ENCODE measurements at places on chromosomes 4 and X. TPM values are rescaled to one million over a fixed set of nuclear protein-coding genes. Genes with fewer than 3 reads are reported as not detected.

DNA sequence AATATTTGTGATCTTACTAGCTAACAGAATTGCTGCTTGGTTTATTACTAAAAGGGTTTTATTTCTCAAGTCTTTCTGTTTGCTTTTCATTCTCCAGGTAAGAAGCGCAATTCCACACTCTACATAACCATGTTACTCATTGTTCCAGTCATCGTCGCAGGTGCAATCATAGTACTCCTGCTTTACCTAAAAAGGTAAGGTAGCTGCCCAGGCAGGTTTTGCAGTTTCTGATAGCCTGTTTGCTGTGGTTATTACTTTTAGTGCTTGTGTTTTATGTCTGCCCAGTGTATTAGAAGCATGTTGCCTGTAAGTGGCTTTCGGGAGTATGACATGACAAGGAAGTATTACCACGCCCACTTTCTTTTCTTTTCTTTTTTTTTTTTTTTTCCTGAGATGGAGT, 46.4 kb downstream of the IL13RA1 start:
- H3K27me3 ChIP-seq: no peaks in the 10 kb centered on the region
- H3K4me1 ChIP-seq: no peaks in the 10 kb centered on the region
- no peak for DNase-seq
- no peak overlapping the region for H3K27ac ChIP-seq
- H3K36me3 ChIP-seq: no peaks in the 10 kb centered on the region

GRCh38 chr4:168511780-168512489, 15.1 kb downstream of the PALLD start:
- no peak overlapping the region for H3K4me3 ChIP-seq
- H3K4me1 ChIP-seq: no peaks in the 10 kb centered on the region
- no peaks in the 10 kb centered on the region for H3K36me3 ChIP-seq
- no peak overlapping the region for H3K27ac ChIP-seq
- no peak for DNase-seq

GRCh38 chrX:123961268-123962005, at the start of gene STAG2:
STAG2 (plus strand) TSS chrX:123961706; CDS start chrX:124022628, 60,922 bp downstream.
- H3K4me3 ChIP-seq: peak within 1 kb of the TSS; percentile 57
- H3K4me1 ChIP-seq: peaks cover 11% of the 10 kb centered on the region
- peak; percentile 89 for DNase-seq

- H3K4me3 ChIP-seq: no peak overlapping the region
- H3K27me3 ChIP-seq: no peaks in the 10 kb centered on the region
- H3K4me1 ChIP-seq: no peaks in the 10 kb centered on the region
- no peak overlapping the region for H3K27ac ChIP-seq
- DNase-seq: no peak
These were observed 45.2 kb downstream of the FHDC1 start for GRCh38 chr4:152981278-152981677.

- peak overlapping the region; percentile 86 for H3K4me3 ChIP-seq
- H3K27ac ChIP-seq: peak overlapping the region; percentile 86
- H3K4me1 ChIP-seq: peaks cover 27% of the 10 kb centered on the region
- no peak for DNase-seq
These were observed 500 bp downstream of the GAR1 start for GRCh38 chr4:109816082-109816442.

DNA sequence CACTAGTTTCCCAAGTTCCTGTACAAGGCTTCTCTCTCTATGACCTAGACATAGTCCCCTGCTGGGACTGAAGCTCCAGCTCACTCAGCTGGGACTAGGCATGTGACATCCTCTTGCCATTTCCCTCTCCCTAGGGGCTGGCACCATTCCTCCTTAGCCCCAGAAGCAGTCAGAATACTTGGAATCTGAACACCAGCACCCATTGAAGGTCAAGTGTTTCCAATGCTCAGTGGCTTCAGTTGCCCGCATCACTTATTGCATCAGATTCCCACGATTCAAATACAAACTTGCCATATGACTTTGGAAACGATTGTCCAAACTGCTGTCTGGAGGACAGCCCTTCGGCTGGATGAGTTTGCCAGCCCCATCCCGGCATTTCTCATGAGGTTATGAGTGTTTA, 65.5 kb upstream of the HOPX start:
- H3K4me3 ChIP-seq: no peak overlapping the region
- H3K4me1 ChIP-seq: no peaks in the 10 kb centered on the region
- no peaks in the 10 kb centered on the region for H3K36me3 ChIP-seq

DNA sequence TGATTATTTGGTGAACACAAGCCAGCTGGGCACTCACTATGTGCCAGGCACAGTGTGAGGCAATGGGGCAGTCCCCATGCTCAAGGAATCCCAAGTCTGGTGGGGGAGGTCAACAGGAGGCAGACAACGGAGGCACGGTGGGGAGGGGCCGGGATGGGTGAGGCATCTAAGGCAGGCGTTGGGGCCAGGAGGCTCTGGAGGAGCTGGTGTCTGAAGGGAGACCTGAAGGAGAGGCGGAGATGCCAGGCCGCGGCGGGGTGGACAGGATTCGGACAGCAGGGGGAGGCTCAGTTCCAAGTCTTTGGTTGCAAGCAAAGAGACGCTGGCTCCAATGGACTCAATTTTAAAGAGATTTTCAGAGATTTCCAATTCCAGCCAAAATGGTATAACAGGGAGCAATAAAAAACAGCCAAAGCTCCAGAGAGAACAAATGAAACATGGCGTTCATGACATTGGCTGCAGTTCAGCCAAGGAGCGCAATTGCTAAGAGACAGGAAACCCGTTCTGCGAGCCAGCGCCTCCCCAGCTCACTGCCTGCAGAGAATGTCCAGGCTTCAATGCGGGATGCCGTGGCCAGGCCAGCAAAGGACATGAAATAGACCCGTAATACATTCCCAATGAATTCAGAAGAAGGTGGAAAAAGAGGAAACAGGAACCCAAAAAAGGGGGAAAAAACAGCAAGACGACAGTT, 105.2 kb upstream of the LRPAP1 start:
- DNase-seq: no peak
- H3K4me3 ChIP-seq: no peak overlapping the region

GRCh38 chr4:174157106-174157607, 126.3 kb downstream of the FBXO8 start:
- no peaks in the 10 kb centered on the region for H3K4me1 ChIP-seq
- no peak for DNase-seq
- no peaks in the 10 kb centered on the region for H3K36me3 ChIP-seq
- no peak overlapping the region for H3K27ac ChIP-seq
- no peak overlapping the region for H3K4me3 ChIP-seq

DNA sequence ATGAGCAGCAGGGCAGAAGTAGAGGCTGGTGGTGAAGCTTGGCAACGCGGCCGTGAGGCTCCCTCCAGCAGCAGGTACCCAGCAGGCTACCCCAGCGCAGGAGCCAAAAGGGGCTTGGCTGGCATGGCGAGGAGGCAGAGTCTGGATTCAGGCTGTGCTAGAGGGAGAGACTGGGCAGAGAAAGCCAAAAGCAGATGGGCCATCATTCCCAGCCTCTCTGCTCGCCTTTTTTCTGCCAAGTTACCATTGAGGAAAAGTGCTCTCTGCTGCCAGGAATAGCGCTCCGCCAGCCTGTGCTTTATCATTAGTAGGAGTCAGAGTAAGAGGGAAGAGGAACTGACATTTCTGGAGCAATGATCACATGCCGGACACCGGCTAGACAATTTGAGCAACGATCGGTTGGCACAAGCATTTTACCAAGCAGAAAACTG, 28.7 kb upstream of the MAP3K15 start:
- DNase-seq: no peak
- H3K27ac ChIP-seq: no peak overlapping the region
- H3K4me1 ChIP-seq: no peaks in the 10 kb centered on the region

GRCh38 chr4:151743128-151743854, 17.5 kb downstream of the GATB start:
- H3K36me3 ChIP-seq: no peaks in the 10 kb centered on the region
- DNase-seq: no peak
- no peaks in the 10 kb centered on the region for H3K4me1 ChIP-seq
- no peaks in the 10 kb centered on the region for H3K27me3 ChIP-seq

DNA sequence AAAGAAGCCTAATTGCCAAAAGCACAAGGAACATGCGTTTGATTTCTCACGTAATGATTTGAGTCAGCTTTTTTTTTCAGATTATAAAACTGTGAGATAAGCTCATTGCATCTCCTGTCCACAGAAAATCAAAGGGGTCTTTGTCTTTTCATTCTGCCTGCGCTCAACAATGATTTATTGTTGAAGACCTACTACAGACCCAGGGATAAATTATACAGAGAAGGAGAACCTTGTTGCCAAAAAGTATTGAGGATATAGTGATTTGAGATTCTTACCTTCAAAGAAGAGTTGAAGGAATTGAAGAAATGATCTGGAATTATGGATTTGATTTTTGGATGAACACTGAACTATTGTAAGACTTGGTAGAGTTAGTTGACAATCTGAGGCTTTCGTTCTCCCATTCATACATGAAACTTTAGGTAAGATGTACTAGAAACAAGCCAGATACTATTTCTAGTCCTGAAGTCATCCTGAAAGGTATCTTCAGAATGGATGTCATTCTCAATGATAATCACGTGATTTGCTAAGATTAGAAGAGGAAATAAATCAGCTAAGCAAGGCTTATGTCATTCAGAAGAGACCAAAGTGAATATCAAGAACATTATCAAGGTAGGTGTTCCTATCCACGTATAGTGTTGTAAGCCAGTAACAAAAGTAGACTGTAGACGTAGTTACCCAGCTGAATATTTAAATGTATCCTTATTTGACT, 71.1 kb upstream of the SCOC start:
- H3K36me3 ChIP-seq: no peaks in the 10 kb centered on the region
- DNase-seq: no peak
- H3K27me3 ChIP-seq: no peaks in the 10 kb centered on the region
- H3K4me1 ChIP-seq: peaks cover 5% of the 10 kb centered on the region
- no peak overlapping the region for H3K27ac ChIP-seq

DNA sequence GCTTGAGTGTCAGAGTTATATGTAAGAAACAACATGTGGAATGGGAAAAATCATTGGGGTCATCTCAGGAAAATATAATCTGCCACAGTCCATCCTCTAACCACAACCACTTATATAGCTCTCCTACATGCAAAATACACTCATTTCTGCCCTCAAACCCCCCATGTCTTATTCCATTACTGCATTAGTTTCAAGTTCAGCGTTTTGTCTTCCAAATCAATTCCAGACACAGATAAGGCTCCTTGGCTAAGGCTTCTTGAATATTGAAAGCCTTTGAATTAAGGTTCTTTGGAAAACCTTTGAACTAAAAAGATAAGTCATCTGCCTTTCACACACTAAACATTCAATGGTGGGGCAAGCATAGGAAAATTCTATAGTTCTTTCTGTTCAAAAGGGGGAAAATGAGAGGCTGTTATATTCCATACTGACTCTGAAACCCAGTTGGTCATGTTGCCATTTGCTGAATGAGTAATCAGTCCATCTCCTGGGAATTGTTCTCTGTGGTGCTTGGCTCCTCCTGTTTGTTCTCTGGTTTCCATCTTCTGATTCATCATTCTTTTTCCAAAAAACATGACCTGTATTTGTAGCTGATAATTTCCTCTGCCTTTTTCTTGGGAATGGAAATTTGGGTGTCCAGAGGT, 218.7 kb downstream of the BMPR1B start:
- no peak for DNase-seq
- H3K27me3 ChIP-seq: no peaks in the 10 kb centered on the region
- H3K4me3 ChIP-seq: no peak overlapping the region
- no peaks in the 10 kb centered on the region for H3K4me1 ChIP-seq
- H3K36me3 ChIP-seq: no peaks in the 10 kb centered on the region

- H3K4me3 ChIP-seq: no peak overlapping the region
- no peak for DNase-seq
- no peaks in the 10 kb centered on the region for H3K4me1 ChIP-seq
- no peaks in the 10 kb centered on the region for H3K27me3 ChIP-seq
- H3K27ac ChIP-seq: no peak overlapping the region
These were observed 67.4 kb upstream of the UGT2B10 start for GRCh38 chr4:68748181-68748991.

LPAR4 gene
- total RNA-seq: not detected

PPP2R2C gene
- total RNA-seq: 17.2 TPM

SPANXB1 gene
- total RNA-seq: not detected

ITIH6 gene
- total RNA-seq: not detected

CSTF2 gene
- total RNA-seq: 9.3 TPM
